Activated naive CD4-positive, alpha-beta T cell (primary cell): ENCODE measurements at places on chromosomes 16 and 17.

DNA sequence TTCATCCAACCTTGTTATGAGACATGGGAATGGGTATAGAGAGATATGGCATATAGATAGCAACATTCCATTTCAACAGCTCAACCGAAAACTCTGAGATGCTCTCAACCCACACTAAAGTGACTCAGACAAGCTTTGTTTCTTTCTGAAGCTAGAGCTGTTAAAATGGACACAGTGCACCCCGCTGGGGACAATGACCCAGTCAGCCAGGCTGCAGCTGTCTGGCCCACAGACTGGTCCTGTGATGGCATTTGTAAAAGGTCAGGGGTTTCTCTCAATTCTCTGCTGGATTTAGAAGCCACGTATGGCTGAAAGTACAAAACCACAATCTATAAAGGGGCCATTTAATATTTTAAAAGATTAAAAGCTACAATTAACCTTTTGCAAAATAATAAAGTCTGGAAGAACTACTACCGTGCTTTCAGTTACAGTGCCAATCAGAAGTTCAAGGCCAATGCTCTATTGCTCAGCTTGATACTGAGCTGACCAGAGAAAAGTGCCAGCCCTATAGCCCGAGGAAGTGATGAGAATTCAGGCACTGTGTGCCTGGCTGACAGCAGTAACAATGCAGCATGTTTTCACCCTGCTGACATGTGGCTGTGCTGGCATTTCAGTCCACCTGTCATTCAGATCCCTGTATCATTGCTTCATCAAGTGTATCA, 60.2 kb downstream of the TEX2 start:
- DNase-seq, result no peak

GRCh38 chr17:4038076-4038475, 73.8 kb upstream of the ATP2A3 start:
- DNase-seq, result no peak

- no peak for DNase-seq
These were observed 236.7 kb upstream of the TNRC6C start for GRCh38 chr17:77721846-77722160.

- no peak for DNase-seq
These were observed 61.7 kb downstream of the KCNJ2 start for GRCh38 chr17:70230850-70231640.

DNA sequence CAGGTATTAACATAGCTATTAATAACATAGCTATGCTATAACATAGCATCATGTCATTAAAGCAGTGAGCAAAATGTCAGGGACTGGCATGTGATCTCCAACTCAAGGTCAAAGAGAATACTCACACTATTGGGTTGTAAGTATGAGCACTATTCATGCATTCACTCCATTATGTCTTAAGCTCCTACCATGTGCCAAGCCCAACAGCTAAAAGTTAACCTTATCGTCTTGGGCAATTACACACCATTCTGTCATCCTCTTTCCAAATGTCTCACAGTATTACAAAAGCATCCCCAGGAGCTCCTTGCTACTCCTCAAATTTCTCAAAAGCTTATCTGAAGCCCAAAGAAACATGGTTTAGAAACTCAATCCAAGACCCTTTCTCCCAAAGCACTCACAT, 22.0 kb upstream of the NOG start:
- DNase-seq, result no peak

GRCh38 chr16:74216319-74216718, 80.3 kb upstream of the PSMD7 start:
- no peak for DNase-seq

GRCh38 chr17:79809530-79810129, 12.8 kb upstream of the CBX8 start:
- no peak for DNase-seq

DNA sequence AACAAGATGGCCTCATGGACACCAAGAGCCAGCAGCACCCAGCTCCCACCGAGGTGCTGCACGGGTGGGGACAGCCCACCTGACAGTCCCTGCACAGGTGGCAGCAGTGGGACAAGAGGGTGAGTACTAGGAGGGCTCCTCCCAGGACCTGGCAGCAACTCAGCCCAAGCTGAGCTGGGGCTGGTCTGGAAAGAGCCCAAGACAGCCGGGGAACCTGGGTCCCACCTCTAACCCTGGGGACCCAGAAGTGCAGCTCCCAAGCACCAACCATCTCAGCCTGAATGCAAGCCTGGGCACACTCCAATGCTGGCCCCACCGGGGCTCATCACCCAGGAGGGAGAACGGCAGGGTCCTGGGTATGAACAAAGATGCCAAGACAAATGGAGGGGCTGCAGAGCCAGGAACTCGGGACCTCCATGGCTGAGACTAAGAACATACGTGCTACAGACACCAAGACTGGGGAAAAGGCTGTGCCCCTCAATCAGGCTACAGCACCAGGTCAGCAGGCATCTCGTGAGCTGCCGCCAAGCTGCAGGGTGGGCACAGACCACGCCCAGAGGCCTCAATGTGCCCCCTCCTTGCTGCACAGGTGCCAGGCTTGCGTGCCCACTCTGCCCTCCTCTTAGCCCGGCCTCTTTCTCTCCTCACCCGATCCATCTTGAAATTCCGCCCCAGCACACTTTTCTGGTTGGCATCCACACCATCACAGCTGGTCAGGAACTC, 37.5 kb upstream of the GSG1L start:
- no peak for DNase-seq

- DNase-seq, result no peak
These were observed 12.9 kb upstream of the CCL17 start for GRCh38 chr16:57391708-57392107.

GRCh38 chr17:63276821-63277220, 169.3 kb downstream of the CYB561 start:
- no peak for DNase-seq

DNA sequence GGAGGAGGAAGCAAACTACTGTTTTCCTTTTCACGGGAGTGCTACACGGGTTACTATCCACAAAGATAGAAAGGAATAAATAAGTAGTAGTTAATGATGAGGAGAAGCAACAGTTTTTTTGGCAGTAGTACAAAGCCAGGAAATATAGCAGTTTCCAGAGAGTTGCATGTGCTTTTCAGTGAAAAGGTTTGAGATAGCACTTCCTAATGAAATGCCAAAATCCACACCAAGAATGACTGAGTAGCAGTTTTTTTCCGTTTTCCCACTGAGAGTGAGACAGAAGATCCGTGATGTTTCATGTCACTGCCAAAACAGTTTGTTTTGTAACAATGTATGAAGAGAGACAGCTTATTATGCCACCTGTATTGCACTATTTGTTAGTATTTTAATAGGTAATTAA, 129.1 kb downstream of the STX8 start:
- DNase-seq, result no peak

GRCh38 chr17:79141578-79142355, 67.1 kb downstream of the ENGASE start:
- no peak for DNase-seq

DNA sequence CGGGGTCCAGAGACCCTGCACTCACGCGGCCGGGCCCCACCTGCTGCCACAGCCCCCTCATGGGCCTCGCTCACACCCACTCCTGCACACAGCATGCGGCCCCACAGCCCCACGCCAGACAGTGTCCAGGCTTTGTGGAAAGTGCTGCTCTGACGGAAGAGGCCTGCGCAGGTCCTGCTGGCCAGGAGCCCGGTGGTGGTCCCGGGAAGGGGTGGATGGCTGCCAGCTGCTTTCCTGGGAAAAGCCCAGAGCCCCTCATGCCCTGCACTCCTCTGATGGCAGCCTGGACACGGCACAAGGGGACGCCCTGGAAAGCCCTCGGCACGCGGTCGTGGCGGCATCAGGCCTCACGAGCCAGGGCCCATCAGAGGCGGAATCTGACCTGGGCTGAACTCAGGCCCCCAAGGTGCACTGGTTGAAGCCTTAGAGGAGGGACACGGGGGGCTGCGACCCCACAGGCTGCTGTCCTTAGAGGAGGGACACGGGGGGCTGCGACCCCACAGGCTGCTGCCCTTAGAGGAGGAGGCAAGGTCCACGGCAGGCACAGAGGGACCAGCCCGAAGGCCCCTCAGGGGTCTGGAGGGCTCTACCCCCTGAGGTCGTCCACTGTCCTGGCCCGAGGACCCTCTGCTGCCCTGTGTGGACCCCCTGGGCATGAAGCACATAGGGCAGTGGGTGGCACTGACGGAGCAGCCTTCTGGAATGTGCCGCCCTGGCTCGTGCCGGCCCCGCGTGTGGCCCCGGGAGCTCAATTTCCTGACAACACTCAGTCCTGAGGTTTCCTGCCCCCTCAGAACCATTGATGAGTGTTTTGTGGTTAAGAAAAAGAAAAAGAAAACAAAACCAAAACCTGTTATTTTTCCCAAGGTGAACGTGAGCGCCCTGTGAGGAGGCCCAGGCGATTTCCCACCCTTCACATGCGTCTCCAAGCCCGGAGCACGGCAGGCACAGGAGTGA, 22.1 kb downstream of the SOX8 start:
- no peak for DNase-seq

- DNase-seq, result no peak
These were observed 29.7 kb downstream of the ZFPM1 start for GRCh38 chr16:88482630-88483391.

- DNase-seq, result peak; percentile 32
These were observed 1.4 kb downstream of the MSL1 start for GRCh38 chr17:40122999-40123810.

GRCh38 chr17:82524540-82524939, 5.0 kb downstream of the FOXK2 start:
- no peak for DNase-seq

DNA sequence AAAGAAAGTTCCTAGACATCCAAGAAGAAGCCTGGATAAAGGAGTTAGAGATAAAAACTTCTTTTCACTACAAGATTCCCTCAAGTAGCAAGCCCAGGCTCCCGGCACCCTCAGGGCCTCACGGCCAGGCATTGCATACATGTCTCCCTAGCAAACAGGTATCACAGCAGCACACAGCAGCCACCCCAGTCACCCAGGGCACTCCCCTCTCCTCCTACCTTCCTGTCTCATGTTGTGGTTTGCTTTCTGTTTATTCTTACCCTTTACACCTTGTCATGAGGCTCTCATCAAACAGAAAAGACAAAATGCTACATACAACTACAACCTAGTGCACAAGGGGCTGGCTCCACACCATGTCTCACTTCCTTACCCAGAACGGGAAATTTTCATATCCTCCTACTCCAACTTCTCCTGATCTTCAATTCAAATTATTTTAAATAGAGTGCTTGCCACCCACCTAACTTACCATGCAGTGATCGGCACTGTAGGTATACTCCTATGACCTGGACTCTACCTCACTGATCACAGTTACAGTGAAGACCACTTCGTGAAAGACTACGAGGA, 42.7 kb downstream of the XPO6 start:
- no peak for DNase-seq

- no peak for DNase-seq
These were observed 24.5 kb downstream of the STXBP4 start for GRCh38 chr17:54992797-54993639.

DNA sequence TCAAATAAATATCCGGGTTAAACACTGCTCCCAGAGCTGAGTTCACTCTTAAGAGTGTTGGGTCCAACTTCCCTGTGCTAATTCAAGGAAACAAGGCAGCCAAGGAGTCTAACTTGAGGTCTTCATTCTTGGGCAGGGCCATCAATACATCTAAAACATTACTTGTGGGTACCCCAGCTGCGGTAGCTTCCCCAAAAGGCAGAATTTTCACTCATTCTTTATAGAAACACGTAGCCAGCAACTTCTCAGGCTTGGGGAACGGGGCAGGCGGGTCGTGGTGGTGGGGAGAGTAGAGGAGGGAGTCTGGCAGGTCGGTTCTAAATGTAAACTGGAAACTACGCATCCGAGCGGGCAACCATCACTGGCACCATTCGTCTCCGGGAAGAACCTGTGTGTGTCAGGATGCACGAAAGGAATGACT, 666 bp upstream of the METTL9 start:
- DNase-seq, result no peak

DNA sequence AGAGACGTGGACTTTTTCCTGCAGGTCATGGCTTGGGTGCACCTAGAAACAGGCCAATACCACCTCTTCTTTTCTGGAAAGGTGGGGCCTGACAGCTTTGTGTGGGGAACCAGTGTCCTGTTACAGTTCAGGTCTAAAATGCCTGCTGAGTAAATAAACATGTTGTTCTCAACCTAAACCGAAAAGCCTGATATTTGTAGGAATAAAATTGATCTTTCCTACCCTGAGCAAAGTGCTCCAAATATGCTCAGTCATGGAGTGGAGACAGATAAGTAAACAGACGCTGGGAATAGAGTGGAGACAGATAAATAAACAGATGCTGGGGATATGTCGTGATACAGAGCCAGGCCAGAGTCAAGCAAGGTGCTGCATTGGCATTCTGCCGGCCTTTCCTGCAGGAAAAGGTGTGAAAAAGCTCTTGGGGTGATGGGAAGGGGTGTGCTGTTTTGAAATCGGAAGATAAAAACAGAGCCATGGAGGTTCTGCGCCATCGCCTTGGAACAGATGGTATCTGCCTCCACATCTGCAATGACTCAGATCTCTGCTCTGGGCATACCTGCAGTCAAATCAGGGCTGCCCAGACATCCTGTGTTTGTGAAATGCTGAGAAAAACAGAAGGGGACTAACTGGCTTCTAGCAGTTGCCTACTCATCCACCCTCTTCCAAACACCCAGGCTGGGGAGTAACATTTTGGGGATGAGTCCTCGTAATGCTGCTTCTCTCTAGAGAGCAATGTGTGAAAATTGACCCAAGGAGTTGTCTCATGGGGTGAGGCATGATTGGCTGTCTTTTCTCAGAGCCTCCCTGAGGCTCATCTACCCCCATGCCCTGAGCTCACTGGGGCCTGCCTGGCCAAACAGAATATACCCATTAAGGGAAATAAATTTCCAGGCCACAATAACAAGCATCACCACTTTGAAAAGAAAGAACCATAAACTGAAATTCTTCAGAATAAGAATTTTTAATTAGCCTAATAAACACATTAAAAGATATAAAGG, 16.8 kb upstream of the TRPV2 start:
- no peak for DNase-seq

- no peak for DNase-seq
These were observed 33.0 kb downstream of the IL4R start for GRCh38 chr16:27346819-27347218.
